HCT116 (cell line): ENCODE measurements at places on chromosomes 1 and 21. TPM values are rescaled to one million over a fixed set of nuclear protein-coding genes. Genes with fewer than 3 reads are reported as not detected.

GRCh38 chr1:64687725-64688327 is 57.0 kb upstream of the RAVER2 start:
- no peak for DNase-seq

- DNase-seq: no peak
Observed at GRCh38 chr1:145747398-145748247, 28.3 kb downstream of the CD160 start.

DNA sequence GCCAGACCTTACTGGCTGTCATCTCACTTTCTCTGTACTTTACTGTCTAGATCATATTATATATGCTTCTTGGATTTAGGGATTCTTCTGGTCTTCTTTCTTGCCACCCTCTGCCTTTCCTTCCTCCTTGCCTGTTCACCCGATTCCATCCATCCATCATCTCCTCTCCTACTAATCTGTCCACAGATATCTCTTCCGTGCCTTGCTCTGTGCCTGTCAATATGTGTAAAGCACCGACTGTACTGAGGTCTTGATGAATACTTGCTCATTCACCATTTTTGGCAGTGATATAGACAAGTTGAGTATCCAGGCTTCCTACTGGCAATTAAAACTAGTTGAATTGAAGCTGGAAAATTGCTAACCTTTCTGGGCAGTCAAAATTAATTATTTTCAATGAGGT is 8.1 kb downstream of the FMN2 start:
- no peak for DNase-seq

Gene GPR52
- 0.34 TPM for total RNA-seq

DNA sequence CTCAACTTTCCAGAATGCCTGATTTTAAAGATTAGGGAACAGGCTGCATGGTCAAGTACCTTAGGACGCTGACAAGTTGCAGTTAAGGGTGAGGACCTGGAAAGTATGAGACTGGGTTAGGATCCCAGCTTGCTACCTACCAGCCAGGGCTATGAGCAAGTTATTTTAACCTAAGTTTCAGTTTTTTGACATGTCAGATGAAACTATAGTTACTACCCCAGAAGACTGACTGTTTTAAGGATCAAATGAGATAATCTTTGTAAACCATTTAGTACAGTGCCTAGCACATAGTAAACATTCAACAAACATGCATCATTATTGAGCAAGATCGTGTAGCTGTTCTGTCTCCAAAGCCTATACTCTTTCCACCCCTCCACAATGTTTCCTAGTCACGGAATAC is 14.4 kb downstream of the THEMIS2 start:
- DNase-seq: no peak

GRCh38 chr1:99496067-99496466 is 149.8 kb upstream of the PALMD start:
- no peak for DNase-seq

GRCh38 chr1:8077602-8078001 is 51.5 kb upstream of the ERRFI1 start:
- no peak for DNase-seq

- no peak for DNase-seq
Observed at GRCh38 chr1:101108111-101108500, 82.5 kb upstream of the DPH5 start.

DNA sequence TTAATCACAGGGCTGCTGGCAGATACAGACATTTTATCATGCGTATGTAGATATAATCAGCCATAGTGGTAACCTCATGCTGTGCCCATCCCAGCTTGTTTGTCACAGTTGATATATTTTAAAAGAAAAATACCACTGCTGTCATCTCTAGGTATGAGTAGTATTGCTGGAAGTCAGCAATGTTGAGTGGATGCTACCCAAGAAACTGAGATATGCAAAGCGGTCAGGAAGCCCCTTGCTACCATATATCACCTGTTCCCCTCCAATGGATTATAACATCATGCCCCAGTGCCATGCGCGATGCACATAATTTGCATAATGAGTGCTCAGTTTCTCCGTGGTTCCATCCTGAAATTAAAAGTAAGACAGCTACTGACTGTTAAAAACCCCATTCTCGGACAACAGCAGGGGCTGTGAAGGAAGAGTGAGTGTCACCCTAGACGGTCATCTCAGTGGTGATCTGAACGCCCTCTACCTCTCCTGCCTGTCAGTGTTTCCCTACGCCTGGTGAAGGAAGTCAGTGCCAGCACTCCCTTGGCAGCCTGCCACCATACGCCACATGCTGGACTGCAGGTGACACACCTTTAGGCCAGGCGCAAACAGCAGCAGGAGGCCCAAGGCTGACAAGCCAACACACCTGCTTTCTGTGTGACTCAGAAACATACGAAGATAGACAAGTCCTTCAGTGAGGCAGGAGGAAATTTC is 2.7 kb downstream of the IL10RB start:
- DNase-seq: peak; percentile 90

Gene RIPPLY3
- not detected for total RNA-seq

Gene RBM8A
- 195 TPM for total RNA-seq

DNA sequence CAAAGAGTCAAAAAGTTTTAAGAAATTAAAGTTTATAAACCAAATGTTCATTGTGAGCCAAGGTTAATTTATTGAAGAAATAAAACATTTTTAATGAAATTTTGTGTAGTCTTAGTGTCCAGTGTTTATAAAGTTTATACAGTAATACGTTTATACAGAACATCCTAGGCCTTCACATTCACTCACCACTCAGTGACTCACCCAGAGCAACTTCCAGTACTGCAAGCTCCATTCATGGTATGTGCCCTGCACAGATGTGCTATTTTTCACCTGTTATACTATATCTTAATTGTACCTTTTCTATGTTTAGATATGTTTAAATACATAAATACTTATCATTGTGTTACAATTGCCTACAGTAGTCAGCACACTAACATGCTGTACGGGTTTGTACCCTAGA is 33.6 kb downstream of the TYW3 start:
- no peak for DNase-seq

GRCh38 chr1:39398278-39399021 is 93.0 kb upstream of the BMP8A start:
- peak; percentile 98 for DNase-seq

- no peak for DNase-seq
Observed at GRCh38 chr1:21304488-21304887, 14.2 kb upstream of the ECE1 start.

Gene MIB2
- total RNA-seq: 194 TPM

Gene FCRL6
- total RNA-seq: not detected

Gene DYNLT5
- not detected for total RNA-seq

- DNase-seq: peak; percentile 19
Observed at GRCh38 chr1:164617377-164618201, 58.6 kb downstream of the PBX1 start.

Gene ZNF593OS
- not detected for total RNA-seq

DNA sequence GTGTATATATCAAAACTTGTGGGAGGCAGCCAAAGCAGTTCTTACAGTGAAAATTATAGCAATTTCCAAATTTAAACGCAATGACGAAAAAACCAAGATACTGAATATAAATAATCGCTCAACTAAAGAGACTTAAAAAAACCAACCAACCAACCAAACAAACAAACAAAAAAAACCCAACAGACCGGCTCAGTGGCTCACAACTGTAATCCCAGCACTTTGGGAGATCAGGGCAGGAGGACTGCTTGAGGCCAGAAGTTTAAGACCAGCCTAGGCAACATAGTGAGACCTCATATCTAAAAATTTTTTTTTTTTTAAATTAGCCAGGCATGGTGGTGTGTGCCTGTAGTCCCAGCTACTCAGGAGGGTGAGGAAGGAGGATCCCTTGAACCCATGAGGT is 23.4 kb downstream of the RPL5 start:
- no peak for DNase-seq

- DNase-seq: no peak
Observed at GRCh38 chr1:66291531-66291864, 242.5 kb upstream of the SGIP1 start.

DNA sequence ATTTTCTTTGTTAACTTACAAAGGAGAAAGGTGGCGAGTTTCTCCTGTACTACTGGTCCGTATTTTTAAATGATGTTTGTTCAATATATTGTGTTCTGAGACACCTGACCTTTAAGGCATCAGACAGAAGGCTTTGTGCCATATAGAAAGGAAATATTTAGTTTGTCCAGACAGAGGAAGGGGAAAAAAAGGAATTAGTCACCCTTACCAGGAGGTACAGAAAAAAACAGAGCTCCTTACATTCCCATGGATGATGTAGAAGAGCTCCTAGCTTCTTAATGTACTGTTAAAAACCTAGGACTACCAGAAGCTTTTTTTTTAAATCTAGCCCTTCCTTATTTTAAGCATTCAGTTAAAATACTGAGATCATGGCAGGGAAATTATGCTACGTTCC is 12.4 kb upstream of the PODN start:
- DNase-seq: no peak

GRCh38 chr21:44582055-44582454 is 1.7 kb upstream of the KRTAP10-5 start:
- no peak for DNase-seq

Gene KRTAP12-2
- total RNA-seq: not detected

Gene PRR9
- total RNA-seq: not detected

- DNase-seq: no peak
Observed at GRCh38 chr1:172952516-172952915, 98.2 kb downstream of the TNFSF18 start.

Gene PCNX2
- total RNA-seq: 15.3 TPM

DNA sequence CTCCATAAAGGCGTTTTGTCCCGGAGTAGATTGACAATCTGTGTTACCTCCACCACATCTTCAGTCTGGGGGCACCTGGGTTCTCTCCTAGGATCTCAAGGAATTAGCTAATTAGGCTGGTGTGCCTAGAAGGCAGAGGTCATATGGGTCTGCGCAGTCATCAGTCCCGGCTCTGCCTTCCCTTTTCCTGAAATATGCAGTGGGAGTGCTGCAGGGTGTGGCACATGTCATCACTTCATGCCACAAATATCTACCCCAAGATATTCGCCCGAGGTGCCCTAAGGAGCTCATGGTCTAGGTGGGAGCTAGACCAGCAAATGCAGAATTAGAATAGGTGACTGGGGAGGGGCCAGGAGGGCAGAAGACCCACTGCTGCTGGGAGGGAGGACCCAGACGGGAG is 42.9 kb downstream of the ACTL8 start:
- no peak for DNase-seq

- no peak for DNase-seq
Observed at GRCh38 chr21:42614811-42615351, 38.5 kb upstream of the PDE9A start.

GRCh38 chr1:158022554-158023312 is 29.3 kb downstream of the KIRREL1 start:
- DNase-seq: no peak

- DNase-seq: no peak
Observed at GRCh38 chr1:41536361-41536802, 51.9 kb upstream of the EDN2 start.

DNA sequence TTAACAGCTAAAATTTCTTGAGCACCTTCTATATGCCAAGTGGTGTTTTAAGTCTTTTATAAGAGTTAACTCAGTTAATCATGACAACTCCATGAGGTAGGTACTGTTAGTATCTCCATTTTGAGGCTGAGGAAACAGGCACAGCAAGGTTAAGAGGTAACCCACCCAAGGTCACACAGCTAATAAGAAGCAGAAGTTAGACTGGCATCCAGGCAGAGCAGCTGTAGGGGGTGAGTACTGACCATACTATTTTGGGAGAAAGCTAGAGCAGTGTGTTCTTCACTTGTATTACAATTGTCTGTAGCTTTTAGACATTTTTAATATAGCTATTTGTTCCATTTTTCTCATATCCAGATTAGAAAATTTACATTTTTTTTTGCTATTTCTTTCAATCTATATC is 4.8 kb downstream of the ATP6V1G3 start:
- no peak for DNase-seq

DNA sequence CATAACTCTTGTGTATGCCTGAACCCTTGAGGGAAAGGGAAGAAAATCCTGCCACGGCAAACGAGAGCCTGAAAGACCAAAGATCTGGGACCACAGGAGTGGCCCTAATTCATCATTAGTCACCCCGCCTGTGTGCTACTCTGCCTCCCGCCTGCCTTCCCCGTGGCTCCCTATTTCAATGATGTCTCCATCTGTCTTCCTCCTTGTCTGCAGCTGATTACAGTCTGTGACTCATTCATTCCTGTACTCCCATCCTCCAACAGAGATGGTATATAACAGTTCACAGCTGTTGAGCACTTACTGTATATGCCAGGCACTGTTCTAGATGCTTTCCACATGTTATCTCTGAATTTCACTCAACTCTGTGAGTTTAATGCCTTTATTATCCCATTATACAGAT is 96.6 kb downstream of the SEC16B start:
- DNase-seq: no peak

GRCh38 chr1:66140072-66140471 is 347.4 kb downstream of the PDE4B start:
- no peak for DNase-seq

Gene IGSF21
- not detected for total RNA-seq

Gene LAMC1
- 61.2 TPM for total RNA-seq

Gene NDC1
- 54.7 TPM for total RNA-seq

DNA sequence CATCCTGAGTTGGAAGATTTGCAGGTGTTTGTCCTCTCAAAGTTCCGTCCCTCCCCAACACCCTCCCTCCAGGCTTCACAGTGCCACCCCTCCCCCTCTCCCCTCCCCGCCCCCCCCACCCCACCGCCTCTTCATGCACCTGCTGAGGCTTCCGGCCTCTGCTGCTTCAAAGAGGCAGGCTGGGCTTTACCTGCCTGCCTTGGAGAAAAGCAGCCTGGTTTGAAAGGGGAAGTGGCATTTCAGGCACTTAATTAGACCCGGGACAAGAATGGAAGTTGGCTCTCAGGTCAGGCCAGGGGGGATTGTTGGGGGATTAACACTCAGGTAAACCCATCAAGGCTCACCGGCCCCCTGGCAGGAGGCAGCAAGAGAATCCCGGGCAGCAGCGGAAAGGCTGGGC is 21.1 kb downstream of the PAX7 start:
- no peak for DNase-seq

Gene ADAMTSL4
- 4.3 TPM for total RNA-seq

GRCh38 chr1:212118872-212119260 is 83.3 kb downstream of the DTL start:
- no peak for DNase-seq

DNA sequence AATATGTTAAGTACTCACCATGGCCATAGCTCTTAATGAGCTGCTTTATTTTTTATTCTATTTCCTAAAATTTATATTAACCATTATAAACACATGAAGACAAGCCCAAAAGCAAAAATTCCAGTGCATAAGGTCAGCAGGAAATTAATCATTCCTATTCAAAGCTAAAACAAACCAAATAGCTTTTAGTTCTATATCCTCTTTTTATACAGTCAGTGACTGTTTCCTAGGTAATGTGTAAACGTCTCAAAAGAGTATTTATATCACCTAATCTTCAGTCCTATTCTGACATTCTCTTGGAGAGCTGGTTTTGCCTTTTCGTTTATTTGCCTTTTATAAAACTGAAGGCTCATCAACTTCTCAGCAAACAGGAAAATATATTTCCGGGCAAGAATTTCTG is 4.2 kb downstream of the GOLPH3L start:
- DNase-seq: no peak

Gene CEP104
- 44.1 TPM for total RNA-seq

DNA sequence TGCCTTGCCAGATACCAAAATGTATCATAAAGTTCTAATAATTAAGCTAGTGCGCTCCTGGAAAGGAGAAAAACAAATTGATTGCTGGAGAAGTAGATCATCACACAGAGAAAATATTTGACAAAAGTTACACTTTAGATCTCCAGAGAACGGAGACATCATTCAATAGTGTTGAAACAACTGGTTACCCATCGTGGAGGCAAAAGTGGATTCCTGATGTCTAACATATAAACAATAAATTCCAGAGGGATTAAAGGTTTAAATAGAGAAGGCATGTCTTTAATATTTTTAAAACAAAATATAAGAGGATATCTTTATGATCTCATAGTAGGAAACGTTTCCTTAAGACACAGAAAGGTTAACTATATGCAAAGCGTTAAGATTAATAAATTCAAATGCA is 41.0 kb downstream of the NRIP1 start:
- no peak for DNase-seq
